Spinal cord (tissue), 10 donors: ENCODE measurements at places on chromosomes 12 and 14. TPM values are rescaled to one million over a fixed set of nuclear protein-coding genes. Genes with fewer than 3 reads are reported as not detected.

The ABCC9 gene
- 26.8 TPM for total RNA-seq

The POU6F1 gene
- 9.1 TPM for total RNA-seq

The TMEM121 gene
- 11.7 TPM for total RNA-seq

The TRAFD1 gene
- total RNA-seq = 48.2 TPM

The ISCA2 gene
- total RNA-seq = 41.0 TPM
